HEK293T (cell line): ENCODE measurements at places on chromosomes 12 and 14.

GRCh38 chr14:79487632-79488031, 723.7 kb downstream of the DIO2 start:
- no peak for DNase-seq

DNA sequence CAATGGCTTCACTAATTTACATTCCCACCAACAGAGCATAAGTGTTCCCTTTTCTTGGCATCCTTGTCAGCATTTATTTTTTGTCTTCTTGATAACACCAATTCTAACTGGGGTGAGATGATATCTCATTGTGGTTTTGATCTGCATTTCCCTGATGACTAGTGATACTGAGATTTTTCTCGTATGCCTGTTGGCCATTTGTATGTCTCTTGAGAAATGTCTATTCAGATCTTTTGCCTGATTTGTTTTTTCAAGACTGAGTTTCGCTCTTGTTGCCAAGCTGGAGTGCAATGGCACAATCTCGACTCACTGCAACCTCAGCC, 4.7 kb upstream of the PLD4 start:
- DNase-seq: no peak

- DNase-seq: no peak
Measured at GRCh38 chr12:57741844-57742738, 2.7 kb upstream of the TSPAN31 start.

- DNase-seq: no peak
Measured at GRCh38 chr14:89787525-89787924, 167.0 kb downstream of the EFCAB11 start.

- DNase-seq: no peak
Measured at GRCh38 chr12:86669010-86669409, 412.8 kb upstream of the MGAT4C start.

GRCh38 chr14:93994919-93995682, 2.0 kb upstream of the CCDC197 start:
- no peak for DNase-seq

GRCh38 chr12:24496755-24497154, 452.1 kb downstream of the BCAT1 start:
- no peak for DNase-seq

DNA sequence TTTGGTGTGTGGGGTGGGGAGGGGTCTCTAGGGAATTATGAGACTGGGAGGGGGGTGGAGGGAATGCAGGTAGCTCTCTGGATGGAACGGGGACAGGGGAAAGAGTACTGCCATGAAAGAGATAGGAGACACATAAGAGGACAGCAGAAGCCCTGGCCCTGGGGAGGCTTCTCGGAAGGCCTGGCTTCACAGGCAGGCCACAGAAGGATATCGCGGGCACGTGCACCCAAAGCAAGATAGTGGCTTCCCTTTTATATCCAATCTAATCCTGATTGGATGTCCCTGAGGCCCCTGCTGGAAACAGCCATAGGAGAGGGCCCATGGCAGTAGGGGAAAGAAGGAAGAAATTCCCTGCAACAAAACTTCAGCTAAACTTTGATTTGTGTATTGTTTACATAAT, 113.5 kb downstream of the GCH1 start:
- DNase-seq: no peak

DNA sequence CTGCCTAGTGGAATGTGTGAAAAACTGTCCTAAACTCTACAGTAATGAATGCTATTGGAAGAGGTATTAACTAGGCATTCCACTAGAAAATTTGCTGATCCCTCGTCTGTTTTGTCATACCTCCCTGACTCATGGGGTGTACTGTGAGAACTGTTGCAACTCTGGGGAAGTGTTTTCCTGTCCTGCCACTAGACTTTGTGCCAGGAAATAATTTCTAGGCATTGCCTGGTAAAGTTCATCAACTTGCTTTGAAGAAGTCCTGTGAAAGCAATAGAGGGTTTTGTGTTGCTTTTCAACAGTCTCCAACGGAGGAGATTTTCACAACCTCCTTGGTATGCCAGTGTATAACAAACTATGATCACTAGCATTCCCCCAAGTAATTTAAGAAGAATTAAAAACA, 139.9 kb downstream of the AKAP6 start:
- DNase-seq: no peak

DNA sequence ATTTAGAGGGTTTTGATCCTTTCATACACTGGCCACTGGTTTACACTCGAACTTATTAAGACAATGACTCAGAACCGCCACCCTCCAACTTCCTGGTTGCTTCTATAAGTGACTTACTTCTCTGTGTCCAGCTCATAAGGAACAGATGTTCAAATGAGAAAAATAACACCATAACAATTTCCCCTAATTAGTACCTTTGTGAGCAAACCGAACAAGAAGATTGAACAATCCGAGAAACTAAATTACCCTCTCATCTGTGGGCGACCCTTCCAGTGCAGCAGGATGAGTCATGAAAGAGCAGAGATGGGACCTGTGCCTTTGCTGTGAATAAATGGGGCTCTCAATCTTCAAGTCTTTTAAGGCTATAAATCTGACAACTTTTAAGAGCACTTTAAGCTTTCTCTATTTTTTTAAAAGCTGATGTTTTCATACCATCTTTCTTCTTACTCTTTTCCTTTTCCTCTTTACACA, 146.8 kb upstream of the RASSF8 start:
- DNase-seq: peak; percentile 14

GRCh38 chr14:101780390-101780789, 18.9 kb downstream of the PPP2R5C start:
- no peak for DNase-seq

DNA sequence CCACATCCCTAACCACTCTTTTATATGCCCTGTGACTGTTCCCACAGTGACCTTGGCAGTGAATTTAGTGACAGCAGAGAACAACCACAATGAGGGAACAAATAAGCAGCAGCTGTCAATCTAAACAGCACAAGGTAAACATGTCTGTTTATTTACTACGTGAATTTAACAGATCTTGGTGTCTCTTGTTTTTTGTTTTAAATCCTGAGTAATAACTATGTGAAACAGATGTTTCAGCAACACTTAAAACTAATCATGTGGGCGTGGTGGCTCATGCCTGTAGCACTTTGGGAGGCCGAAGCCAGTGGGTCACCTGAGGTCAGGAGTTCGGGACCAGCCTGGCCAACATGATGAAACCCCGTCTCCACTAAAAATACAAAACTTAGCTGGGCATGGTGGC, 17.0 kb upstream of the CFAP54 start:
- no peak for DNase-seq

GRCh38 chr14:69652942-69653684, 41.7 kb downstream of the SUSD6 start:
- DNase-seq: no peak

DNA sequence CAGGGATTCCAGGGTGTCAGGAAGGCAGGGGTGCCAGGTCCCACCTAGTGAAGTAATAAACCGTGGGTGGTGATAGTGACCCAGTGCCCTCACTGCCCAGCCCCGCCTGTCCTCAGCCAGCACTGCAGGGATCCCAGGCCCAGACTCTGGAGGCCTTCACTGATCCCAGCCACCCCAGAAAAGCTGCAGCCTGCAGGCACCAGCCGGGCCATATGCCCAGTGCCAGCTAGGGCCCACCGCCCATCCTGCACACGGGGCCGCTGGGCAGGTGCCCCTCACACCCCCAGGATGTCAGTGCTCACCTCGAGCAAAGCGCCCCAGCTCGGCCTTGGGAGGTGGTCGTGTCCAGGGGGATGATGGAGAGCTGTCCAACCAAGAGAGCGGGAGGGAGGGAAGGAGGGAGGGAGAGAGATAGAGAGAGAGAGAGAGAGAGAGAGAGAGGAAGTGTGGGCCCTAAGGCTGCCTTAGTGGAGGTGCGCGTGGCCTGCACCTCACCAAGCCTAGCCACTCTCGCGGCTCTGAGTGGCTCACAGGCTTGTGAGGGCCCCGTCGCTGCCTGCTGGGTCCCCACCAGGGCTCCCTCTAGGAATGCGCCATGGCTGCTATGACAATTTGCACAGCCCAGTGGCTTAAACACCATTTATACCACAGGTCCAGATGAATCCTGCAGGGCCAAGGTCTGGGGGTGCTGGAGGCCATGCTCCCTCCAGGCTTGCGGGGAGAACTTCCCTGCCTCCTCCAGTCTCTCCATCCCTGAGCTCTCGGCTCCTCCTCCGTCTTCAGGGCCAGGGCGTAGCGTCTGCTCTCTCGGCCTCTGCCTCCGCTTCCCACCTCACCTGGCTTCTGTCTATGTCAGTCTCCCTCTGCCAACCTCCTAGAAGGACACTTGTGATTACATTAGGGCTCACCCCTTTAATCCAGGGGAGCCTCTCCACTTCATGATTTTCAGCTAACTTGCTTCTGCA, 401.0 kb downstream of the TMEM121 start:
- no peak for DNase-seq
